ENCODE measurements at places on chromosomes 2 and 18.

DNA sequence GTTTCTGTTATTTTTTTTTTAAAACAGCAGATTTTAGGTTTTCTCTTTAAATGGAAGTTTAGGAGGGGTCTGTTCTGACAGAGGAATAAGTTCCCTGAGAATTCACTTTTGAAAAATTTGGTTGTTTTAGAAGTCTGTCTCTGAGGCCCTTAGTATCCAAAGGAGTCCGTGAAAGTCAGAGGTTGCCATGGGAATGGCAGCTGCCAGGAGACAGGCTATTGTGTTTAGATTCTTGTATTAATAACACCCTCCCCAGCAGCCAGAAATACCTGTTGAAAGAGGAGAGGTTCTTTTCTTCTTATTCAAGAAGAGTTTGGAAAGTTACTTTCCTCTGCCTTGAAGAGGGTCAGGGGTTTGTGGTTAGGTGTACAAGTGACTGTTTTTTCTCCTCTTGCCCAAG lies 29.5 kb downstream of the TNP1 start:
- no peak for DNase-seq

DNA sequence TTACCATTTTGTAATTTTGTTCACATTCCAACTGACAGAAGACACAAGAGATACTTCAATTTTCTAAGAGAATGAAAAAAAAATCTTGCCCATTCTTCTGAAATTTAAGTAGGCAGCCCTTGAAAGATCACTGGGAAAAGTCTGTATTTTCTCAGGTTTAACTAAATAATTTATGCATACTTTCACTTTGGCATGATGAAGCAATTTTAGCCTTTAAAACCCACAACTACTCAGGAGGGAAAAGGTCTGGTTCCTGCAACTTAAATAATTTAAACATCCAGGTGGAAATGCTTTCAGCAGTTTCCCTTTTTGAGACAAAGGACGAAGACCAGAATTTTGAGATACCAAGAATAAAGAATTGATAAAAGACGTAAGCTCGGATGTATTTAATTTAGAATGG lies 61.4 kb downstream of the ZEB2 start:
- DNase-seq: no peak

GRCh38 chr18:3411854-3412268 lies 38.1 kb upstream of the TGIF1 start:
- DNase-seq: no peak

DNA sequence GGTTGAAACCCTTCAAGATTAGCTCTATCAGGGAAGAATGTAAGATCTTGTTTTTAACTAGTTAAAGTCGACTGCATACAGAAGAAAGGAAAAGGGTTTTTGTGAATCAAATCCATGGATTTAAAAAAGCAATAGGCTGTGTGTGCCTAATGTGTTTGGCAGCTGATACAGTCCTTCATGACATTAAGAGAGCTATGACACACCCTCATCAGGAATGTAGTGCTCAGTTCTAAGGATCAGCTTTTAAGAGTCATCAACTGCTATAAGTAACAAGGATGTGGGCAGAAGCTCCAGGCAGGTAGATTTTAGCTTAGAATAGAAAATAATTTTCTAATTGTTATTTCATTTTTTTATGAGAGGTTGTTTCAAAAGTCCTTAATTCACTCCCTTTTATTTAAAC lies 52.9 kb downstream of the PPP1R1C start:
- no peak for DNase-seq

- DNase-seq: no peak
These were observed 76.7 kb downstream of the XDH start for GRCh38 chr2:31337860-31338259.

DNA sequence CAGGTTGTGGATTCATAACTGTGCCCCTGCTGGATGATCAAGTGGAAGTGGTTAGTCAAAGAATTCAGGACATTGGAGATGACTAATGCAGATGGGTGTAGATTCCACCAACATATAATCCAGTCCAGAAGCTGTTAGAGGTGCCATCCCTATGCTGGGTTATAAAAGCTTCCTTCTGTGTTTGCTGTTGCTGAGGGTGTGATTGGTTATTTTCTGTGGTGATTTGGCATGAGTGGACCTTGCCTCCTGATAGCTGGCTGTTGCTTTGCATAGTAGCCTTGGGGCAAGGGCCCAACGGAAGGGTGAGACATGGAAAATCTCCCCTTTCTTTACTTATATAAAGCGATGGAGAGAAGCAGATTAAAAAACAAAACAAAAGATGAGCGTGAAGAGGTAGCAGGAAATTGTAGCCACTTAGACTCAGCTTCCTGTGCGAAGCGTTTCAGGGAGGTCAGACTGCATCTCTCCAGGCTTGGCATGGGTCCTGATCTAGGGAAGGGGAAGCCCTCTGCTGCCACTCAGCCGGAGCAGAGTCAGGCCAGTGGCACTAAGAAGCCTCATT lies 190.4 kb downstream of the FMNL2 start:
- no peak for DNase-seq

DNA sequence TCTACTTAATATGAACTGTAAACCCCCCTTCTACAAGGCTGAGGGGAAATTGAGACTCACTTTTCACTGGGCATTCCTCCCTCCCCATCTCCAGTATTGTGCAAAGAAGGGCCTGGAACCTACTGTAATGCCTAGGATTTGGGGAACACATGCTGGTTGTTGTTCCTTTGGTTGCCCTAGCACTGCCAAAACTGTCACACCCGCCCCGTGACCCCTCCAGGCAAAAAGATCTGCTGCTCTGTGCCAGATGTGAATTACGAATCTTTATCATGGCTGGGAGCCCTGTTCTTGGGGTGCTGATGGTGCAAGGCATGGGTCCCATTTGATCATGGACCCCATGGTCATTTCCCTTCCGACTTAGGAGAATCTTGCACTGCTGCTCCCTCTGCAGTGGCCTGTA lies 95.4 kb downstream of the CABLES1 start:
- DNase-seq: no peak

DNA sequence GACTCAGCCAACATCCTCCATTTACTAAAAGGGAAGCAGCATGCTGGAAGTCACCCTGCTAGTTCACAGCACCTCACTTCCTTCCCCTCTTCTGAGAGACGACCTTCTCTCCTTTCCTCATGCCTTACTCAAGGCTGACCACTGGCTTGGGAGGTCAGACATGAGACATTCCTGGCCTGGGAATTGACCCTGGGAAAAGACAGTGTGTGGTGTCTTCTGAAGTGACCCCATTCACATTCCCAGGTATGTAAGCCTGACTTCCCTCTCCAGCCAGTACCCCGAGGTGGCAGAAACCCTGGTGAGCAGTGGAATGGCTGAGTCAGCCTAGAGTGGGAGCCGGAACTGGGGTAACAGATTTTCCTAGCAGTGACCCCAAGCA lies 92.4 kb downstream of the PLB1 start:
- no peak for DNase-seq

GRCh38 chr2:217242947-217243346 lies 383.1 kb upstream of the TNP1 start:
- DNase-seq: no peak

DNA sequence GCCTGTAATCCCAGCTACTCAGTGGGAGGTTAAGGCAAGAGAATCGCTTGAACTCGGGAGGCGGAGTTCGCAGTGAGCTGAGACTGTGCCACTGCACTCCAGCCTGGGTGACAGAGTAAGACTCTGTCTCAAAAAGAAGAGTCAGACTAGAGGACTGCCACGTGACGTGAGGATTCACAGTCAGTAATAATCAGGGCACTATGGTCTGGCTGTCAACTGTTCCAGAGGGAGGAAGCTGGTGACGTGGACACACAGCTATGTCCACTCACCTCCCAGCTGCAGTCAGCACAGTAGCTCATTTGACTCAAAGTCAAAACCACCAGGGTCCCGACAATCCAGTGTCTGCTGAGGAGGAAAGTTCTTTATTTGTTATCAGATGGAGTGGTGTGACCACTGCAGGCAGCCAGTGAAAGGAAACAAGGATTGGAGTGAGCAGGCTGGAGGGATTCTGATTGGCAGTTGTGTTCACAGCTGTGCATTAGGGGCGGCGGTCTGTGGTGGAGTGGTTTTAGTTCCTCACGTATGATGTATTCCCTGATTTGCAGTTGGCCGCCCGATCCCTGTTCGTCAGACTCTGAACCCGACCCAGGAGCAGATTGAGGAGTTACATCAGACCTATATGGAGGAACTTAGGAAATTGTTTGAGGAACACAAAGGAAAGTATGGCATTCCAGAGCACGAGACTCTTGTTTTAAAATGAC lies 37.9 kb downstream of the MOGAT1 start:
- DNase-seq: no peak

- no peak for DNase-seq
These were observed 111.4 kb upstream of the GATA6 start for GRCh38 chr18:22057908-22058527.

GRCh38 chr2:152303951-152304350 lies 31.0 kb upstream of the FMNL2 start:
- no peak for DNase-seq

DNA sequence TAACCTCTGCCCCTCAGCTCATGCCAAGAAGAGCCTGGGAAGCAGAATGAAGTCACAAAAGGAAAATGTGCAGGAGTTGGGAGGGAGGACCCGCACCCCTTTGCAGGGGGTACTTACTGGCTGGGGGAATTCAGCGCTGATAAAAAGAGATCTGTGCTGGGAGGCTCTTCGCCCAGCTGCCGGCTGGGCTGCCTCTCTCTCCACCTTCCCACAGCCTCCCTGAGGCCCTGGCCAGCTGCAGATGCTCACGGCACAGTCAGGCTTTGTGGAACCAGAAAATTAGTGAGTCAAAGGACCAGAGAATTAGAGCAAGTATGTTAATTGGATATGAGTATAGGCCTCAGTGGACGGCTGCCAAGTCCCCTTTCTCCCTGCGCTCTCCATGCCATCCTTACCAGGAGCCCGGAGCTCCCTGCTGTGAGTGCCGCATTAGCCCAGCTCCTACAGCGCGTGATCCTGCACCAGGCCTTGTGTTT lies 181.7 kb upstream of the SH3BP4 start:
- DNase-seq: no peak

Measured in esophagus squamous epithelium (tissue), 5 donors.